Stimulated activated CD4-positive, alpha-beta T cell treated with anti-CD3 and anti-CD28 coated beads, Interleukin-1b, Interleukin-23, amount 100 ng/mL, for 1 hour (primary cell): ENCODE measurements at places on chromosomes 12 and 14.

DNA sequence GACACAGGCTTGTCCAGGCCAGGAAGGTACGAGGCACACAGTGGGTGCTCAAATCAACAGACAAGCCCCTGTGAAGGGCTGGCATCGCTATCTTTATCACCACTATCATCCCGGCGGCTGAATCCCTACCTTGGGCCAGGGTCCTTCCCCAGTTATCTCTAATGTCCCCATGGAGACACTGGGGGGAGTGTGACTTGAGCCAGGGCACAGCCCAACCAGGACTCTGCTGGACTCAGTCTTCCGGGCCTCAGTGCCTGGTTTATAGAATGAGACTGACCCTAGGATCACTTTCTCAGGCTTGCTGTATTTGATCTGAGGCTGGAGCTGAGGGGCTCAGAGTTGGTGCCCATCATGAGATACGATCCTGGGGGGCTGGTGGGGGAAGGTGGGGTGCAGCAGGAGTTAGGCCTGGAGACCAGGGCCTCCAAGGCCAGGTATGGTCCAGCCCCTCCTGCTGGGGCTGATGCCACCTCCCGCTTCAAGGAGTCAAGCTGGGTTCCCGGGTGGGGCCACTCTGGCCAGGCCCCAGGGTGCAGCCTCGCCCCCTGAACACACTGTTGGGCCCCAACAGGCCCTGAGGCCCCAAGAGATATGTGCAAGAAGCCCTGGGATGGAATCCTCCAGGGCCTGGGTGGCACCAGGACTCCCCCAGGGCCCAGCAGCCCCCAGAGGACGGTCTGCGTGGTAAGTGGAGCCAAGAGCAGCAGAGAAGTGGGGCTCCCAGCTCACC is 11.8 kb downstream of the BEGAIN start:
- DNase-seq, result no peak

DNA sequence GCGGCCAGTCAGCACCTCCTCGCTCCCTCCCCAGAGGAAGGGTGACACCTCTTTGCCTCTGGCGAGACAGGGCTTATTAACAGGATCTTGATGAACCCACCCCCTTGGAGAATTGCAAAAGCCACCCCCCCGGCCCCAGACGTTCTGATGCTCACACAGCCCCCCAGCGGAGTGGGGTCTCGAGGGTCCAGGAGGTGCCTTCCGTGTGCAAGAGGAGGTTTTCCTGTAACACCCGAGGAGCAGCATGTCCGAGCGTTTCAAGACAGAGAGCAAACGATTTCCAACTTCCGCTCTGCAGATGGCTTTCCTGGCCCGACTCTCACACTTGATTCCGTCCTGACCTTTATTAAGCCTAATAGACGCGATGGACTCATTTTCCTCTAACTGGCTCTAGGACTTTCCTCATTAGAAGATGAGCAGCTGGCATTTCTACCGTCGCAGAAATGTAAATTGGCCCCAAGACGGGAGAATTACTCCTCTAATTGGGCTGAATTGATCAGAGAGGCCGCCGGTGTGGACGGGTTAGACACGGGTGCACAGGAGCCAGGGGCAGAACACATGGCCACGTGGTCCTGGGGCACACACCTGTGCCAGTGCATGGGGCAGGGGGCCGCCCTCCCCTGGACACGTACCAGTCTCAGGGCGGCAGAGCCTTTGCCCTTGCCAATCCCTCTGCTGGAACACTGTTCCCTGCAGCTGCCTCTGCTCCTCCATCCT is 84.4 kb downstream of the NOC4L start:
- no peak for DNase-seq

GRCh38 chr12:12408265-12408690 is 51.4 kb downstream of the BORCS5 start:
- DNase-seq, result no peak

- DNase-seq, result no peak
Observed at GRCh38 chr14:101783260-101784016, 21.9 kb downstream of the PPP2R5C start.
